Activated naive CD4-positive, alpha-beta T cell treated with anti-CD3 and anti-CD28 coated beads, Interleukin-2, amount 50 U/mL, for 16 hours (primary cell): ENCODE measurements at places on chromosomes 16 and 17.

DNA sequence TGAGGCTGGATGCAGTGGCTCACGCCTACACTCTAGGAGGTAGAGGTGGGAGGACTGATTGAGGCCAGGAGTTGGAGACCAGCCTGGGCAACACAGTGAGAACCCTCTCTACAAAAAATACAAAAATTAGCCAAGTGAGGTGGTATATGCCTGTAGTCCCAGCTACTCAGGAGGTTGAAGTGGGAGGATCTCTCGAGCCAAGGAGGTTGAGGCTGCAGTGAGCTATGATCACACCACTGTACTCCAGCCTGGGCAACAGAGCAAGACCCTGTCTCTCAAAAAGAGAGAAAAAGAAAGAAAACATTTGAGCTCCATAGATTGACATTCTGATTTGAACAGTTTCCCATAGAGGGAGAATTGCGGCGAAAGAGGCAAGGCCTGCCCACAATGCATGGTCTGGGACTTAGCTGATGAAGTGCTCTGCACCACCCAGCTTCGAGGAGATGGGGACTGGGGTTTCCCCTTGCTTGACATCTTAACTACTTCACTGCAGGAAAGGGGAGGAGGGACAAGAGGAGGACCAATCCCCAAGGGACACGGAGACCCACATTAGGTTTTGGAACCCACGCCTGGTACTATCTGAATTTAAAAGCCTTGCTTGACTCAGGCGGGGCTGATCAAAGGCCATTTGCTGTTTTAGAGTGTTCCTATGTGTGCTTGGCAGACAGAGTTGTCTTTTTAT, 21.7 kb downstream of the MSI2 start:
- no peak for DNase-seq

- DNase-seq = no peak
Observed at GRCh38 chr16:52491216-52491615, 55.7 kb downstream of the TOX3 start.

DNA sequence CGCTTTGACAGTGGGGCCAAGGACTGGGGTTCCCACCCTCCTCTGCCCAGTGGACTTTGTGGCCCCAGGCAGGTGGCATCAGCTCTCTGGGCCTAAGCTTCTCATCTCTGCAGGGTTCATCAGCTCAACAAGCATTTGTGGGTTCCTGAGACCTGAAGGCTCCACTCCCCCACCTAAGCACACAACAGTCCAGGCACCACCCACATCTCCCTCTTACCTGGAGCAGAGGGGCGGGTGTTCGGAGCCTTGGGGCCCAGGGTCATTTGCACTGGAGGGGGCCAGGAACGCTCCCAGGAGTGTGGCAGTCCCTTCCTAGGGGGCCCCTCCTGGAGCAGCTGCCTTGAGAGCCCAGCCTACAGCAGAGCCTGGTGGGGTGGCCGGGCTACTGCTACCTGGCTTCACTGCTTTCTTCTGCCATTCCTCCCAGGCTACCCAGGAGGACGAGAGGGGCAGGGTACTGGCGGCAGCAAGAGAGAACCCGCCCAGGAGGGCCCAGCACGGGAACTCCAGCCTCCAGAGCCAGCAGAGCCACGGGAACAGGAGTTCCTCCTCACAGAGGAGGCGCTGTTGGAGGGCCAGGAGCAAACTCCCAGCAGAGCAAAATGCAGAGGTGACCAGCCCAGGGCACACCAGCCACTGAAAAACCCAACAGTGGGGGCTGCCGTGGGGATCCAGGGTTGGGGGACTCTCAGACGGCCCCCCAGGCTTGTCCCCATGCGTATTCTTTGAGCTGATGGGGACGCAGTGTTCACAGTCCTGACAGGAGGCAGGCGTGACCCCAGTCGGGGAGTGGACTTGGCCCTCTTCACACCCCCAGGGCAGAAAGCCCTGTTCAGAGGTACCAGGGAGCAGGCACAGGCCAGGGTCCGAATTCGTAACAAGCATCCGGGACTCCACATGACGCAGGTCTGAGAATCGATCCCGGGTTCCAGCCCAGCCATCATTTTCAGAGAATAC, 35.1 kb upstream of the SLC38A10 start:
- DNase-seq = no peak

GRCh38 chr16:28863929-28864793, 518 bp downstream of the SH2B1 start:
- no peak for DNase-seq

DNA sequence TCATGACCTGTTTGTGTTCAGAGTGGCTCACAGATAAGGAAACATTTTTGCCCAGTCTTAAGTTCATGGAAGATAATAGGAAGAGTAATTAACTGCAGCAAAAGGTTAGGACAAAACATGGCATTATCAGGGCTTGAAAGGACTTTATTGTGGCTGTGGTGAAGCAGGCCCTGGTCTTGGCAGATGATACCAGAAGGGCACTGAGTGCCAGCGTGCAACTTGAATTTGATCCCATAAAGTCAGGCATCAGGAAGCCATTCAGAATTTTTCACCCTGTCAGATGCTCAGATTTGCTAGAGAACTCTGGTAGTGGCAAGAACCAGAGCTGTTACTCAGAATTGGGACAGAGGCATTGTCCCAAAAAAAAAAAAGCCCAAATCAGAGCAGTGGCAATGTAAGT, 11.2 kb upstream of the COG7 start:
- DNase-seq = no peak
